ENCODE measurements at places on chromosomes 2 and 18.

GRCh38 chr2:202032846-202033316, 774 bp upstream of the FZD7 start:
- DNase-seq: no peak

GRCh38 chr2:219447242-219448098, 12.8 kb downstream of the SPEG start:
- DNase-seq: no peak

GRCh38 chr2:197197895-197198311, 112.7 kb downstream of the ANKRD44 start:
- DNase-seq: no peak

GRCh38 chr2:8567469-8568260, 114.2 kb upstream of the ID2 start:
- DNase-seq: no peak

GRCh38 chr2:30272761-30273573, 41.6 kb downstream of the LBH start:
- no peak for DNase-seq

DNA sequence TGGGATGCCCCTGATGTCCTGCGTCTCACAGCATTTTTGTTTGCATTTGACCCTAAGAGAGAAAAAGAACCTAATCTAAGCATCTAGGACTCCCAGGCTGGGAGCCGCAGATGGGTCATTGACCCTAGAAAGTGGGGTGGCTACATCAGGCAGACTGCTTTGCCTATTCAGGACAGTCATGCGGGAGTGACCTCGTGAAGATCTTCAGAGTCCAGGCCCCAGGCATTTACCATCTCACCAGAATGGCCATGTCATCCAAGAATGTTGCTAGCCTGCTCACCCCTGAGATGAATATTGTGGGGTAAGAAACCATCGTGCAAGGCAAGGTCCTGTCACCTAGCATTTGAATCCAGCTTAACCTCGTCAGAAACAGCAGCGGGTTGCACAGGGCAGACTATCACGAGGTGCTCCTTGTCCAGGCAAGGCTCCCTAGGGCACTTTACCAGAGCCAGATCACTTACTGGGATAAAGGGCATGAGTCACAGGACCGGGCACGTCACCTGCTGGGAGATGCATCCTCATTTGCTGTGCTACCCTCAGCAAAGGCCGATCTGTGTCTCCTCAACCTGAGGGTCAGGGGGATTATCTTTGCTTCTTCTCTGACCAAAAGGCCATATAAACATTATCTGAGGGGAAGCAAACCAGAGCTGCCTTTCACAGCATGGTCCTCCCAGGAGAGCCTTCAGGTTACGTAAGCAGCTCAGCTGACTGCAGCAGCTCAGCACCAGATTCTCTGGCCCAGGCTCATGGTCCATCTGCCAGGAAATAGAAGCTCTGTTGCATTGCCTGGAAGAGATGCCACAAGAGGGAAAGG, 162.3 kb downstream of the ACKR3 start:
- DNase-seq: no peak
